GM13976 (cell line): ENCODE measurements at places on chromosomes 5 and 9.

GRCh38 chr9:33140401-33141360 lies 26.5 kb downstream of the B4GALT1 start:
- peak; percentile 24 for DNase-seq

DNA sequence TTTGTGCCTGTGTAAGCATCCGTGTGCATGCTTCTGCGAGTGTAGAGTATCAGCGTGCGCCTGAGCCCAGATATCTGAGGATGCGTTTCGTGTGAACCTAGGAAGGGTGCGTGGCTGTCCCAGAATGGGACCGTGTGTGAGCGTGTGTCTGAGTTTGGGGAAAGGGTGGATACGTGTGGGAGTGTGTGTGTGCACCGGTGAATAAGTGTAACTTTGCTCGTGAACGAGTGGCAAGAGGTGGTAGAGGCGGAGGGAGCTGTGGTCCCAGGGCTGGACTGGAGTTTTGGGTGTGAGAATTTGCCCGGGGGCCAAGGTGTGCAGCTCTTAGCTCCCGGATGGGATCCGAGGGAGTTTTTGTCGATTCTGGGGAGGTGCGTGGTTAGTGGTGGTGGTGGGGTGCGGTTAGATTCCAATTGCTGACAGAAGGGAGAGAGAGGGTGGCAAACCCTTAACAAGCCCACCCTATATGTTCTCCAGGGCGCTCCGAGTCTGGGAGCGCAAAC lies 686 bp upstream of the COL27A1 start:
- DNase-seq, result no peak

DNA sequence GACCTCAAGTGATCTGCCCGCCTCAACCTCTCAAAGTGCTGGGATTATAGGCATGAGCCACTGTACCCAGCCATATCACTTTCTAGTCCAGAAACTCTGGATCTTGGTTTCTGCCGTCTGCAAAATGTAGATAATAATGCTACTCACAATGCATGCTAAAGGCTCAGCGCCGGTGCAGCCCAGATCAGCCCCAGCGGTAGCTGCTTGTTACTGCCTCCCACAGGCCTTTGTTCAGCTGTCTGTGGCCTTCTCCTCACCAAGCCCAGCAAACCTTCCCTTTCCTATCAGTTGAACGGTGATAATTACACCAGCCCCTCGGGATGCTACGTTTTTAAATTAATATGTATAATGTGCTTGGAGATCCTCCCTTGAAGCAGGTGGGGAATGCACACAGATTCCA lies 26.2 kb upstream of the MSX2 start:
- DNase-seq, result no peak

- DNase-seq, result peak; percentile 49
Measured at GRCh38 chr9:96651626-96652025, 3.5 kb downstream of the PRXL2C start.

DNA sequence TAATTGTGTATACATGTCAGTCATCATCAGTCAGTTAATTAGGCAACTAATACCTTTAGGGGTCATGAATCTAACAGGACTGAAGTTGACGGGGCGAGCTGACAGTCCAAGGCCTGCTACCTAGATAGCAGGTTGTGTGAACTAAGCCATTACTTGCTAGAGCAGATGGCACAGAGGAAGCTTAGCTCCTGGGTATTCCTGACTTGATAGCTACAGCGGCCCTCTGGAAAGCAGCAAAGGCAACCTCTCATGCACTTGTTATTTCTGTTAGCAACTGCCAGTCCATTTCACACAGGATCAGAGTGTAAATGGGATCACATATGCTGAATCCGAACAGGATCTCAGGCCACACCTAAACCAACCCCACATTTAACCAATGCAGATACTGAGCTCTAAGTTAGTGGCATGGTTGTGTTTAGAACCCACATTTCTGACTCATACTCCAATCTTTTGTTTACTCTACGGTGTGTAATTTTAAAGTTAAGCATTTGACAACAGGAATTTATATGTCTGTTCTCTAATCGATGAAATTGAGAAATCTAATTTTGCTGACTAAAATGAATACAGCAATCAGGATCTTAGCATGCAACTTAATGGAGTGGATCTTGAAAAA lies 521.3 kb upstream of the ZNF608 start:
- DNase-seq, result no peak

GRCh38 chr5:75053054-75053303 lies 621 bp upstream of the GCNT4 start:
- DNase-seq, result peak; percentile 55

GRCh38 chr5:127061956-127062355 lies 11.3 kb downstream of the C5orf63 start:
- DNase-seq, result no peak

- DNase-seq, result no peak
Measured at GRCh38 chr9:122190597-122191381, 31.1 kb downstream of the MORN5 start.

DNA sequence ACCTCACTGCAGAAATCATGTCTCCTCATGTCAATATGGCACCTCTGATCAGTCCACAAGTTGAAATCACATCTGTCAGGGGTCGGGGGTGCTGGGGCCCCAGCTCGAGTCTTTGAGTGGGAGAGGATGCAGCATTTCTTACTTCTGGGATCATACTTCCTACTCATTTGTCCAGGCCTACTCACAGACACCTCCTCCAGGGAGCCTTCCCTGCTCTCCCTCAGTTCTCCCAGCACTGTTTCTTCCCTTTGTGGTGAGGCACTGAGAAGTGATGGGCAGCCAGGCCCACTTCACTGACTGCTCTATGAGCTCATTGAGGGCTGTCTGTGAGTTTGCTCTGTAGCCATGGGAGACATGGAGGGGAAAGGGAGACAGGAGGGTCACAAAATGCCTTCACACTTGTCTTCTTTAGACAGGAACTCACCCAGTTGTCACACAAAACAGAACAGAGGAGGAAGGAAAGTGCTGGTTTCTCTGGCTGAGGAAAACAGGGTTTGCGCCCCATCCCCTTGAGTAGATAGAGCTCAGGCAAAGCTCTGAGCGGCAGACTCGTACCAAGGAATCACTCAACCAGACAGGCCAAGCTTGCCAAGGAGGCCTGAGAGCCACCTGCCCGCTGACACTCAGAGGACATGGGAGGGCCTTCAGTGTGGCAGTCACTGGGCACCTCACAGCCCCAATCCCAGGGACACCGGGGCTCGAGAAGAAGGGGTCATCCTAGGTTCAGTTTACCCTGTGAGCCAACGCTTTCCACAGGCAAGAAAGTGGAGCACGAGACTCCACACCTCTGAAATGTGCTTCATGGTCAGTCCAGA lies 152.9 kb downstream of the GABBR2 start:
- no peak for DNase-seq

GRCh38 chr5:139306197-139306596 lies 12.7 kb downstream of the MATR3 start:
- DNase-seq, result no peak

DNA sequence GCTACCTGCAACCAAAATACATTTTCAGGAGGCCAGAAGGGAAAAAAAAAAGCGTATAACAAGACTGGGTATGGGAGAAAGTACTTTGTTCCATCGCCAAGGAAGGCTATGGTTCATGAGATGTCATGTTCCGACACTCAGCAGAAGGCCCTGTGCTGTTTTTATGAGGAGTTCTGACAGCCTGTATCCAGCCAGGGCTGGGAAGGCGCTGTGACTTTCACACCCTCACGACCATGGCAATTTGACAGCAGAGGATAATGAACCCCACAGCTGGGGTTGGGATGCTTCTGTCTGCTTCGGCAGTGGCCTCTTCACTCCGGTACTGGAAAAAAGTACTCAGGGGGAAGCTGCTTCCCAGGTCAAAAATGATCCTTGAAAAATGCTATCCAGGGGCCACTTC lies 154.4 kb downstream of the PRELID2 start:
- DNase-seq, result no peak

- DNase-seq, result no peak
Measured at GRCh38 chr5:93252165-93252564, 328.9 kb downstream of the NR2F1-AS1 start.

DNA sequence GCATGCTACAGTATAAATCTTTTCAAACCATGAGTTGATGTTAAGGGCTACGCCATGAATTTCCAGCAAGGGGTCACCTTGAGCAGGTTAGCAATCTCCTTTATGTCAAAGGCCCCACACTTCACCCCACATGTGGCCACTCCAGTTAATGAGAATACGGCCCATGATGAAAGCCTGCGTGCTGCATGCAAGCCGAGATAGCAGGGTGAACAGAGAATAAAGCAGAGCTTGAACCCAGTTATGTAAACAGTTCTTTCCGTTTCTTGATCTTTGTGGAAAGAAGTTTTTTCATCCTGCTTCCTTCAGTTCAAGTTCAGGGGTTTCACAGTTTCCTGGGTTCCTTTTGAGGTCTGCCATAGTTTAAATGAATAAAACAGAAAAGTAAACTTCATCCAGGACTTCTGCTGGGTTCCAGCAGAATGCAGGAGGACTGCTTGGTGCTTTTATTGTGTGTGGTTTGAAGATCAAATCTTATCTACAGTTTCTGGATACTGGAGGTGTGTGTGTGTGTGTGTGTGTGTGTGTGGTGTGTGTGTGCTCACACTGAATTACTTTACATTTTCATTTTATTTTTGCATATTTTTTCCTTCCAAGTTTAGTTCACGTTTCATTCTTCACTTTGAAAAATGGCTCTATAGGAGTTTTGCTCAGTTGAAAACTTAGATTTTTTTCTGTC lies 87.1 kb downstream of the HMHB1 start:
- DNase-seq, result no peak

GRCh38 chr5:139812836-139813805 lies 17.5 kb downstream of the PSD2 start:
- no peak for DNase-seq

DNA sequence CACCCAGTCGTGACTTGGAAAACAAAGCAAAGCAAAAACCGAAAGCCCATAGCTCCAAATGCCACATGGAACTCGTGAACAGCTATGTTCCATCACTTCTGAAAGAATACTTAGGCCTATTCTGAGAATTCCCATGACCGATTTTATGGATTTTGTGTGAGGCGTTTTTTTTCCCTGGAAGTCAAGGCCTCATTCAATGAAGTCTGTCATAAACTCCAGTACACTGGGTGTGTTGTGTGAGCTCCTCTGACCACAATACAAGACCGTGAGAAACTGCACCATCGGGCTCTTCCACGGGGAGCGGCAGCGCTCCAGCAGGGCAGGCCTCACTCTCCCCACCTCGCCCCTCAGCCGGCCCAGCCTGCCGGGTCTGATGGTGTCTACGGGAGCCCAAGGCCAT lies 209.5 kb downstream of the FANCC start:
- no peak for DNase-seq

GRCh38 chr9:33172256-33173238 lies 5.4 kb upstream of the B4GALT1 start:
- no peak for DNase-seq

DNA sequence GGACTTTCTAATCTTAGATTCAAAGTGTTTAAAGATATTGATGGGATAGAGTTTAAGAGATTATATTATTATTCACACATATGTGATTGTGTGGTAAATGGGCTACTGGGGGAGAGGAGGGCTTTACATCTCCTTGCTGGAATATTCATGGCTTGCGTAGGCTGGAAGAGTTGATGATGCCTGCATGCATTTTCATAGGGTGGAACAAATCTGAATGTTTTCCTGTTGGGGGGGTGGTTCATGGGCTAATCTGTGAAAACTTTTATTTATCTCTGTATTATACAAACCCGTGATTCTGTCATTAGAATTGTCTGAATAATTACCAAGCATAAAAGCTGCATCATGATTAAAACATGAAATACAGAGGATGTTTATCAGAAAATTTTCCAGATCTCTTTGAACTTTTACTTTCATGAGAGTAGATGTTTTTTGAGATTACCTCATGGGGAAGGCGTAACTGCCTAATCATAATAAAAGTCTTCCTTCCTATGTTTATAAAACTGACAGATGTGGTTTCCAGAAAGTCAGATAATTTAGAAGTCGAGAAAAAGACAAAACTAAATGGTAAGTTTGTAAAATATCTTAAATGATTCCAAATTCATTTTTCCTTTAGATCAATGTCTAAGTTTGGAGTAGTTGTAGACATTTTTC lies 1185.4 kb upstream of the SEMA6A start:
- no peak for DNase-seq

- no peak for DNase-seq
Measured at GRCh38 chr5:41793141-41793770, 77.0 kb downstream of the OXCT1 start.
